ENCODE measurements at places on chromosomes 4 and X. TPM values are rescaled to one million over a fixed set of nuclear protein-coding genes. Genes with fewer than 3 reads are reported as not detected.

- DNase-seq, result peak; percentile 31
Measured at GRCh38 chrX:76279007-76279406, 106.1 kb downstream of the PBDC1 start.

DNA sequence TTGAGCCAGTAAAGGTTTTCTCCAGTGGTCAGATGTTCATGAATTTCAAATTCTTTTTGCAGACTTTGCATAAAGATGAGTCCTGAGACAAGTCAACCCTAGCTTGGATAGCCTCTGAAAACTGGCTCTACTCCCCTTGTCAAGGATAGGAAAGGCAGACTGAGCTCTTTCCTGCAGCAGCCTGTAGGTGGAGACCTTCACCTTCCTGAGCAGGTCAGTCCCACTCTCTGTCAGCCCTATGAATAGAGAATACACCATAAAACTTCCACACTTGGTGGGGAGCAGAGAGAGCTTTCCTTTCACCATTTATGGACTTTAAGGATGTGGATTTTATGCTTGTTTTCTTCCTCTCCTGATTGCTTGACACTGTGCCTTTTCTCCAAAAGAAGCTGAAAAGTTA, 41.9 kb downstream of the PCDH19 start:
- peak; percentile 3 for DNase-seq

The FAM9B gene
- total RNA-seq, result not detected

The TBC1D1 gene
- 106 TPM for total RNA-seq

GRCh38 chr4:2172627-2173231, 69.2 kb downstream of the HAUS3 start:
- no peak for DNase-seq

The EVC gene
- total RNA-seq, result 14.0 TPM

GRCh38 chr4:146098397-146098796, 77.1 kb upstream of the LSM6 start:
- no peak for DNase-seq

The STARD8 gene
- 2.2 TPM for total RNA-seq

The CCNG2 gene
- 44.2 TPM for total RNA-seq

GRCh38 chrX:34859191-34859590, 83.4 kb upstream of the FAM47B start:
- DNase-seq, result no peak

DNA sequence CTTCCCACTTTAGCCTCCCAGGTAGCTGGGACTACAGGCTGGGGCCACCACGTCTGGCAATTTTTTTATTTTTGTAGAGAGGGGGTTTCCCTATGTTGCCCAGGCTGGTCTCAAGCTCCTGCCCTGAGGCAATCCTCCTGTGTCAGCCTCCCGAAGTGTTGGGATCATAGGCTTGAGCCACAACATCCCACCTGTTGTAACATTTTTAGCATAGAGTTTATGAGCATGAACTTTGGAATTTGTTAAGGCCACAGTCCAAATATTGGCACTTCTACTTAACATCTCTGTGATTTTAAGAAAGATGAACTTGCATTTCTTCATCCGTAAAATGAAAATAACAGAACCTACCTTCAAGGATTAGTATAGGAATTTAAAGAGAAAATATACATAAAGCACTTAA, 445.6 kb downstream of the IQCM start:
- DNase-seq, result no peak

- DNase-seq, result no peak
Measured at GRCh38 chrX:109187473-109188168, 294.3 kb downstream of the GUCY2F start.

DNA sequence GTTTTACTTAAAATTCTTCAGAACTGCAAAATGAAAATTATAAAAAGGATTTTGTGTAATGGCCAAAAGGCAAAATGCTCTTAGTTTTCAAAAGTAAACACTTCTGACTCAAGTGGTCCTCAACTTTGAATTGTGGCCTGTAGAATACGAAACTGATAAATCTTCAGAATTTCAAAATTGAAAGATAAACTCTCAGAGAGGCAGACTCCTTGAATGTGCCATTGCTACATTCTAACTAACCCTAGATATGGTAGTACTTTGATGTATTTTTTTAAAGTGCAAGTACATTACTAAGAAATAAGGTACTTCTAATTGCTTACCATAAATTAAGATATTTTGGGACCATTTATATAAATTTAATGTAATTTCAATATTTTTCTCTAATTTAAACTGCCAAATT, 44.4 kb downstream of the TNIP3 start:
- no peak for DNase-seq

- no peak for DNase-seq
Measured at GRCh38 chr4:76024065-76024464, 768 bp upstream of the CXCL10 start.

DNA sequence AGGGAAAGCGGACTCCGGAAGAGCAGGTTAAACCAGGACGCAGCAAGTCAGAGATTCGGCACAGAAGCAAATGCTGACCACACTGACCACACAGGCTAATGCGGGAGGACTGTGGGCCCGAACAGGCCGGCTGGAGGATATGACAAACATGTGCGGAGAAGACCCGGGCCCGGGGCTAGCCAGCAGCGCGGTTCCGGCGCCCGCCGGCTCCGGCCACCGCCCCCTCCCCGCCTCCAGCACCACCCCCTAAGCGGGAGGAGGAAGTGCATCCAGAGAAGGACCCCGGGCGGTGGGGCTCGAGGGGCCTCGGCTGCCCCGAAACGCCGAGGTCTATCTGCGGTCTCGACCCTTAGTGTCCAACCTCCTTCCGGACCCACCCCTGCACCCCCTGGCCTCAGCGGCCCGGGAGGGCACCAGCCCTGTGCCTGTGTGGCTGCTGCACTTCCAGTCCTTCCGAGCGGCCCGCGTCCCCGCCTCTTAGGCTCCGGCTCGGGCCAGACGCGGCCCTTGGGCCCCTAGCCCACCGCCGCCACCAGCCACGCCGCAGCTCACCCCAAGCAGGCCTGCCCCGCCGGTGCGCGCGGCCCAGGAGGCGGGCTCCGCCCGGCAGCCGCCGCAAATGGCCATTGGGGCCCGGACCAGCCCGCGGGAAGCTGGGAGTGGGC, 2.1 kb downstream of the ELOVL6 start:
- DNase-seq, result no peak

- no peak for DNase-seq
Measured at GRCh38 chr4:99654361-99654761, 3.3 kb downstream of the C4orf54 start.

DNA sequence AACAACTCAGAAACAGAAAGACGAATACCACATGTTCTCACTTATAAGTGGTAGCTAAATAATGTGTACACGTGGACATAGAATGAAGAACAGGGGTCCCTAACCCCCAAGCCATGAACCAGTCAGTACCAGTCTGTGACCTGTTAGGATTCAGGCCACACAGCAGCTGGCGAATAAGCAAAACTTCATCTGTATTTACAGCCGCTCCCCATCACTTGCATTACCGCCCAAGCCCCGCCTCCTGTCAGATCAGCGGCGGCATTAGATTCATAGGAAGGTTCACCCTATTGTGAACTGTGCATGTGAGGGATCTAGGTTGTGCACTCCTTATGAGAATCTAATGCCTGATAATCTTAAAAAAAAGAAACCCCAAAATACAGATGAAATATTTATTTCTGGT, 1128.7 kb downstream of the NLGN4X start:
- DNase-seq, result no peak

DNA sequence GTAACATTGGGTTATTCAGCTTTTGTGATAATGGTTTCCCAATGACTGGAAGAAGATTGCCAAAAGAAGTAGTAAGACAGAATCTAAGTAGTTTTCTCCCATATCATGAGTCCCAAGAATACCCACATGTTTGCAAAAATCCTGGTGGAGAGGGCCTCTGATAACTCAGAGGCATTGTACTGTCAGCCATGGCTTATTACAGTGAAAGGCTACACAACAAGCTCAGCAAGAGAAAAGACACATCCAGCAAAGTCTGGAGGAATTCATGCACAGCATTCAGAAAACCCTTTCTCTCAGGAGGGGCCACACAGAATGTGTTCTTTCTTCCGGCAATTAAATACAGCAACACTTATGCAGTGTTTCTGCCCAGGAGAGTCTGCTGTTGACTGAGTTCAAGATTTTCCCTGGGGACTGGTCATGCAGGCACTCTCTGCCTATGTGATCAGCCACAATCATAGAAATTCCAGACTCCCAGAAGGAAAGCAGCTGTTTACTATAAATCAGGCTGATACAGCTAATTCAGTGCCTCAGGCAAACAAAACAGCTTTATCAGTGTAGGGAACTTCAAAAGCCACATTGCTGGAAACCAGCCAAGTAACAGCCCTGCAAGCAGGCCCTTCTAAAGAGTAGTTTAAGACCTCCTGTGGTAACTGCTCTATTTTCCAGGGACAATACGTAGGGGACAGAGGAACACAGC, 937.1 kb downstream of the CCSER1 start:
- DNase-seq, result peak; percentile 5

The NDUFC1 gene
- 55.9 TPM for total RNA-seq

DNA sequence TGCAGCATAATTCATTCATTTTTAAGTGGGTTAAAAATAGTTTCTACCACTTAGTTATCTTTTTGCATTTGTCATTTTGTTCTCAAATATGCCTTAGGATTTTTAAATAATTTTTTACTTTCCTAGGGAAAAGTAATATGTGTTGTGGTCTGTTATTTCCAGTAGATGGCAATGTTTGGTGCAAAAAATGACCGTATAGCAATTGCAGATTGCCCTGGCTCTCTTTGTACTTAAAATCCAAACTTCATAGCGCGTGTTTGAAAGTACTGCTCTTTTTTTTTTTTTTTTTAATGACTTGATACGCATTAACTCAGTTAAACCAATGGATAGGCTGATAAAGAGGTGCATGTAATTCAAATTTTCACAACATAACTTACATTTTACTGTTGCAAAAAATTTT, 74.4 kb upstream of the RBMX start:
- DNase-seq, result no peak

The GPR50 gene
- total RNA-seq, result not detected

The ZFP42 gene
- not detected for total RNA-seq

DNA sequence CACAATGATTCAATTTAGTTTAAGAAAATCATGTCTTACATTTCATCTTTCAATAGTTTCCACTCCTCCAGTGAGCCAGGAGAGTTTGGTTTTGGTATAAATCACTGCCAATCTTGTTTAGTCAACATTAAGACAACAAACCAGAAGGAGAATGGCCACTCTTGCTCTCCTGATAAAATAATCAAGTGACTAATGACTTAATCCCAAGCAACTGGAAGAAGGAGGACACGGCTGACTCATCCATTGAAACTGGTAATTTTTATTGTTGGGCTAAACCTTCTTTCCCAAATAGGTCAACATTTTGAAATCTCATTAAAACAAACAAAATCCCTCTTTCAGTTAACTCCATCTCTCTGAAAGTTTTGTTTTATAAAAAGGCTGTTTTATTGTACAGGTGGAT, 230.2 kb downstream of the CLCN4 start:
- DNase-seq, result no peak

- peak; percentile 46 for DNase-seq
Measured at GRCh38 chrX:7147413-7147977, at the start of gene STS. STS (plus strand) TSS chrX:7147712; CDS start chrX:7253200, 105,488 bp downstream.

DNA sequence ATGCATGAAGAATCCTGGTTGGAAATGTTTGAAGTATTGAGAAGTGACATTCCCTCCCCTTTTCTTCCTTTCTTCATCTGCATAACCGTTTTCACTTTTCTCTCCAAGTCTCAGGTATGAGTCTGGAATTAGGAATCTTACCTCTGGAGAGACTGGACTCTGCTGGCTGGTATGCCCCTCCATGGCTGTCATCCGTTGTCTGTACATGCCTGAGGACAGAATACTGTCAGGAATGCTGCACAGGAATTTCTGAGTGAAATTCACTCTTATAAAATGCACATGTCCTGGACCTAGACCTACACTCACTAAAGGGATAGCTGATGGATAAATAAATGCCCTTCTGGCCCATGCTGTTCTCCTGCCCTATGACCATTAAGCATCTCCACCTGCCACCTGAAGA, 179.5 kb downstream of the MSN start:
- DNase-seq, result no peak

- DNase-seq, result no peak
Measured at GRCh38 chrX:69555481-69556041, 51.4 kb downstream of the NALF2 start.

The GAGE12E gene
- total RNA-seq, result not detected

DNA sequence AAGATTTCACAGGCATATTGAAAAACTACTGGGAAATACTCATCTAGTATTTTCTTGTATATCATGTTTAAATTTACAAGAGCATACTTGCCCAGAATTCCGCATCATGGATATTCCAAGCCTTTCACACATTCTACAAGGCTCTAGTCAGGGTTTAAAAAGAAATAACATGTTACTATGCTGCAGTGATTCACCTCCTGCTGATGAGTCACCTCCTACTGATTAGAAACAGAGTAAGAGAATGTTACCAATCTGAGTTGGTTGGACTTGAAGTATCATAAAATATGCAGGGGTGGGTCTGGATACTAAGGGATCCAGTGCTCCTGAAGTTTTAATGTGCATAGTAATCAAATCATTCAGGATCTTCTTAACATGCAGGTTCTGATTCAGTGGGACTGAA, 192.0 kb upstream of the ANK2 start:
- no peak for DNase-seq
